CD8-positive, alpha-beta memory T cell (primary cell): ENCODE measurements at places on chromosomes 13 and 19. TPM values are rescaled to one million over a fixed set of nuclear protein-coding genes. Genes with fewer than 3 reads are reported as not detected.

The KLHL1 gene
- not detected for total RNA-seq

The PGLYRP1 gene
- not detected for total RNA-seq

The ZNF350 gene
- total RNA-seq: 10.0 TPM

The OR7C1 gene
- total RNA-seq: not detected

The ZNF430 gene
- 20.5 TPM for total RNA-seq

The C19orf33 gene
- total RNA-seq: not detected

The CCDC122 gene
- 2.4 TPM for total RNA-seq

The SYCN gene
- total RNA-seq: not detected

The ZNF816 gene
- 10.6 TPM for total RNA-seq

The ZNF20 gene
- total RNA-seq: 2.5 TPM

The SPATA13 gene
- 60.7 TPM for total RNA-seq

The ZNF415 gene
- 0.66 TPM for total RNA-seq

The PABPC3 gene
- 0.72 TPM for total RNA-seq

The FAM83E gene
- total RNA-seq: 3.7 TPM

The GJA3 gene
- total RNA-seq: 0.85 TPM

The ZNF428 gene
- 23.6 TPM for total RNA-seq

The LILRB4 gene
- total RNA-seq: 0.69 TPM

The SBSN gene
- total RNA-seq: not detected

The TTC9B gene
- not detected for total RNA-seq

The PCDH20 gene
- not detected for total RNA-seq

The ZNF324B gene
- total RNA-seq: 11.3 TPM

The PLVAP gene
- total RNA-seq: not detected

The RDH13 gene
- 22.2 TPM for total RNA-seq

The POLR1G gene
- total RNA-seq: 26.5 TPM

The BRME1 gene
- 6.8 TPM for total RNA-seq

The KATNAL1 gene
- total RNA-seq: 16.5 TPM

The MIR17HG gene
- 21.0 TPM for total RNA-seq

The ZNF506 gene
- total RNA-seq: 27.8 TPM

The TMEM255B gene
- 0.69 TPM for total RNA-seq

The OR7D2 gene
- not detected for total RNA-seq

The KLK3 gene
- not detected for total RNA-seq

The CYP2A13 gene
- total RNA-seq: not detected

The ZBTB7A gene
- 46.8 TPM for total RNA-seq

The SYMPK gene
- 119 TPM for total RNA-seq

The ZNF225 gene
- total RNA-seq: 3.5 TPM

The DCT gene
- 0.07 TPM for total RNA-seq

The USHBP1 gene
- 0.27 TPM for total RNA-seq

The CPAMD8 gene
- 0.18 TPM for total RNA-seq

The PSPN gene
- 1.6 TPM for total RNA-seq

The PROZ gene
- total RNA-seq: not detected

The LILRA2 gene
- total RNA-seq: not detected

The NRTN gene
- 0.26 TPM for total RNA-seq

The ZNF567 gene
- 9.4 TPM for total RNA-seq

The BRCA2 gene
- total RNA-seq: 14.2 TPM

The SERP2 gene
- 0.57 TPM for total RNA-seq

The PLPPR2 gene
- total RNA-seq: 2.1 TPM

The URAD gene
- not detected for total RNA-seq

The KLK4 gene
- total RNA-seq: not detected

The OLFM4 gene
- not detected for total RNA-seq

The FFAR2 gene
- not detected for total RNA-seq

The ZFP36 gene
- 32.8 TPM for total RNA-seq

The ELL gene
- total RNA-seq: 25.5 TPM

The SIGLEC5 gene
- total RNA-seq: 0.13 TPM

The KASH5 gene
- total RNA-seq: 0.31 TPM

The TJP3 gene
- 1.7 TPM for total RNA-seq

The CKAP2 gene
- total RNA-seq: 36.1 TPM
